Activated CD8-positive, alpha-beta memory T cell treated with anti-CD3 and anti-CD28 coated beads, Interleukin-2, amount 10 ng/mL, durations not matched to agents 7 days and 5 days (primary cell): ENCODE measurements at places on chromosomes 7 and 10. TPM values are rescaled to one million over a fixed set of nuclear protein-coding genes. Genes with fewer than 3 reads are reported as not detected.

KLF14 gene
- not detected for total RNA-seq

- DNase-seq = no peak
Observed at GRCh38 chr10:16192337-16192736, 244.5 kb upstream of the PTER start.

- DNase-seq = no peak
Observed at GRCh38 chr7:103569621-103570305, 123.8 kb upstream of the SLC26A5 start.

ZNF277 gene
- total RNA-seq = 15.8 TPM

GRCh38 chr10:122532601-122533296, 27.8 kb upstream of the DMBT1 start:
- no peak for DNase-seq

GRCh38 chr7:18877874-18878273, 239.6 kb downstream of the TWIST1 start:
- no peak for DNase-seq

- no peak for DNase-seq
Observed at GRCh38 chr10:30821261-30821993, 191.9 kb upstream of the LYZL2 start.

DNA sequence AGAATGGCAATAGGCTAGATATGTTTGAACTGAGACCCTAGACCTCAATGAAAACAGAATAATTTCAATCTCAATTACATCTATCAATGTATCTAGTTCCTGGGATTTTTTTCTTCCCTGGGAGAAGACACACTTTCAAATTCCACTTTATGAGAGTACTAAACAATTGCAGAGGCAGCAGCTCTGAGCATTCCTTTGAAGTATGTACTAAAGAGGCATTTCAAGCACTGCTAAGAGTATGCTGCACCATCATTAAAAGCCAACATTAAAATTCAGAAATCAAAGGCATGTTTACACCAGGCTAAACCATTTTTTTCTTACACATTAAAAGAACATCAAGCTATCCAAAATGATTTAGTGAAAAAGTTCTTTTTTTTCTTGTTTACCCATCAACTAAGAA, 297.9 kb upstream of the CACNA2D1 start:
- DNase-seq = no peak

- DNase-seq = no peak
Observed at GRCh38 chr7:24444666-24445440, 128.4 kb upstream of the PALS2 start.

DNA sequence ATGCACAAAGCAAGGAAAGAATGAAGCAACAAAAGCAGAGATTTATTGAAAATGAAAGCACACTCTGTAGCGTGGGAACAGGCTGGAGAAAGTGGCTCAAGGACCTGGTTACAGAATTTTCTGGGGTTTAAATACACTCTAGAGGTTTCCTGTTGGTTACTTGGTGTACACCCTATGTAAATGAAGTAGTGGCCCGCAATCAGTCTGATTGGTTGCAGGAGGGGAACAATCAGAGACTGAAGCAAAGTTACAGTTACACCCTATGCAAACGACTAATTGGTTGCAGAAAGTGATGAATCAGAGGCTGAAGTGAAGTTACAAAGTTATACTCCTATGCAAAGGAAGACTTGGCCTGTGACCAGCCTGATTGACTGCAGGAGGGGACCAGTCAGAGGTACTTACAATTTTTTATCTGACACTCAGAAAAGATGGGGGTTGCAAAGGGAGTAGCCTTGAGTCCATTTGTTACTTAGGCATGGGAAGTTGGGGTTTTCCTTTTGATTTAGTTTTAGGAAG, 3.6 kb upstream of the MTPN start:
- DNase-seq = peak; percentile 86

GRCh38 chr10:70682920-70683600, 10.8 kb downstream of the ADAMTS14 start:
- DNase-seq = no peak

EGFR gene
- not detected for total RNA-seq

GRCh38 chr10:69835875-69836730, 34.4 kb downstream of the COL13A1 start:
- no peak for DNase-seq

- no peak for DNase-seq
Observed at GRCh38 chr7:30068117-30068516, 39.9 kb downstream of the PLEKHA8 start.

GRCh38 chr7:26326211-26326610, 34.5 kb downstream of the SNX10 start:
- DNase-seq = no peak

DNA sequence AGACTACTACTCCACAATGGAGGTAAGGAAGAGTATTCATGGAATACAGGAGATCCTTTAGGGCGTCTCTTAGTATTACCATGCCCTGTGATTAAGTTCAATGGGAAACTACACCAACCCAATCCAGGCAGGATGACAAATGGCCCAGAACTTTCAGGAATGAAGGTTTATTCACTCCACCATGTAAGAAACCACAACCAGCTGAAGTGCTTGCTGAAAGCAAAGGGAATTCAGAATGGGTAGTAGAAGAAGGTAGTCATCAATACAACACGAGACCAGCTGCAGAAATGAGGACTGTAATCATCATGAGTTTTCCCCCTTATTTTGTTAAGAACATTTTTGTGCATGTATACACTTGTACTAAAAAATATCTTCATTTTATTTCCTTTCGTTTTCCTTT, 76.6 kb downstream of the GPR37 start:
- no peak for DNase-seq

GRCh38 chr7:120431016-120431415, 158.0 kb downstream of the KCND2 start:
- DNase-seq = no peak

- DNase-seq = no peak
Observed at GRCh38 chr10:101896225-101896877, 52.8 kb upstream of the KCNIP2 start.

GRCh38 chr10:77016278-77016815, 621.3 kb downstream of the KCNMA1 start:
- DNase-seq = no peak

DNA sequence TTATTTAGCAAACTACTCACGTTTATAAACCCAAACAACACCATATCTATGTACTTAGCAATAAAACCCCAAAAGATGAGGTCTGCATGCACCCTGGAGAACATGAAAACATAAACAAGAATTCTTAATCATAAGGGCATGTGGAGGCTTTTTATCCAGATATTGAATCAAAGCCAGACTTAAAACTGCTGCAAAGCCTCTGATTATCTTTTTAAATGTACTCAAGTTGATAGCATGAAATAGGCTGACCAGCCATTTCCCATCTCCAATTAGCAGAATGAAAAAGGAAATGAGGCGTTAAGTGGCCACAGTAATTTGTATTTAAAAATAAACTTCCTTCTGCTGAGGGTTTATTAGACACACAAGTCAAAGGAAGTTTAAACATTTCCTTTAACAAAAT, 48.3 kb downstream of the ITIH5 start:
- DNase-seq = no peak

COL13A1 gene
- total RNA-seq = not detected

DNA sequence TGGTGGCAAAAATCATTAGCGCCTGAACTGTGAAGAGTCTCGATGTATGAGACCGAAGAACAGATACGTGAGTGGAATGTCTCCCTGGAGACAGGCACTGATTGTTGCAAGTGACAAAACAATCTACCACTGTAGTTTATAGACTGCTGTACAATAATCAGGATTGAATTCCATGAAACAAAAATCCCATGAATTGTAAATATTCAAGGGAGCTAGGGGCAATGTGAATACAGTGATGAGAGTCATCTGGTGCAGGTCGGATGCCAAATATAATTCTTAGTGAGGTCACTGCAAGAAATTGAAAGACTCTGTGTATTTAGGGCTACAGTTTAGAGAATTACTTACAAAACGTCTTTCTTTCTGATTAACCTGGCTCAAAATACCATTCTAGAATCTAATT, 594.4 kb upstream of the VSTM2A start:
- DNase-seq = no peak

CCL24 gene
- not detected for total RNA-seq

DNA sequence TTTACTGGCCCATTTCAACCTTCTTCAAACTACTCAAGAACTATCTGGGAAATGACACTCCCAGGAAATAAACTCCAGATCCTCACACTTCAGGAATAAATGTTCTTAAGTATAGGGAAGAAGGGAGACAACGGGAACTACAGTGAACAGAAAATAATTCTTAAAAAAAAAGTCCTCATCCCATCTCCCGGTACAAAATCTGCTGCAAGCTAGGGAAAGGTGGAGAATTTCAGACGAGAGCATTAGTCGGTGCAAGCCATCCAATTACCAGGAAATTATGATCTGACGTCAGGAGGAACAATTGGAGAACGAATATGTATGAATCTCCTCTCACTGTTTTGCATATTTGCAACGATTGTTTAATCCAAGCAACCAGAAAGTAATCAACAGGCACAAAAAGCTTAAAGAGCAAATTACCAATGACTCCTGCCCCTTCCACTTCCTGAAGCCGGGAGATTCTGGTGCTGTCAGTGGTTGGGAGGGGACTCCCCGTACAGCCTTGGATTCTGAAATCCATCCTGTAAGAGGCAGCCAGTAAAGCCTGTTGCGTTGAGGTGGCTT, 15.1 kb upstream of the GATA3 start:
- DNase-seq = no peak

DNA sequence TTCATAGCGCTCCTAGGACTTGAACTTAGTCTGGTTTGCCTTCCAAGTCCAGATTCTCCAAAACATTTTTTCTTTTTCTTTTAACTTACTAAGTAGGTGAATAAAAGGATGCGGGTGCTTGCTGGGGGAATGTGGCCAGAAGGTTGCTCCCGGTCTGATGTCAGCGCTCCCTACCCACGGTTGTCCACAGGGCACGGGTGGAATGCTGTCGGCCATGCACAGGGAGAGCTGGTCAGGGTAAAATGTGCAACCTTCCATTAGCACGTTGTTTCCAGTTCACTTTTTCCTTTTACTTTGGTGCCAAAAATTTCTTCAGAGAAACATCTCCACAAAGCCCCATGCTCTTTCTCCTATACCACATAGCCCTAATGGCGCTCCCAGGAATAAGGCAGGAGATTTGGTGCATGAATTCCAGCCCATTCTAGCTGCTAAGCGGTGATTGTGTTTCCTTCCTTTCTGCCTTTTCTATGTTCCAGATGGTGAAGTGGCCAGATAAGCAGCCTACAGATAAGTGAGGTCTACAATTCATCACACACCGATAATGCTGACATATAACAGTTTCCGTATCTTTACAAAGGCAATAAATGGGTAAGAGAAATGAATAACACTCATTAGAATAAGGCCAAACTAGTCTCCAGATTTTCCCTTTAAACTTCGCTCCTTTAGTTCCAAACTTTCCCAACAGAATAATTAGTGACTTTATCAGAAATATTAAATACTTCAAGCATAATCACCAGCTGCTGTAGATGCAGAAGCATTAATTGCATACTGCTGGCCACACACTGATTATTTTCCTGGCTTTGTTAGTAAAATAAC, 138.3 kb upstream of the FGFR2 start:
- DNase-seq = no peak

TRIM50 gene
- not detected for total RNA-seq

ANXA8 gene
- total RNA-seq = 0.23 TPM

- no peak for DNase-seq
Observed at GRCh38 chr7:23545493-23545892, 13.7 kb upstream of the TRA2A start.

FKBP6 gene
- not detected for total RNA-seq

TLX1 gene
- total RNA-seq = not detected

DNA sequence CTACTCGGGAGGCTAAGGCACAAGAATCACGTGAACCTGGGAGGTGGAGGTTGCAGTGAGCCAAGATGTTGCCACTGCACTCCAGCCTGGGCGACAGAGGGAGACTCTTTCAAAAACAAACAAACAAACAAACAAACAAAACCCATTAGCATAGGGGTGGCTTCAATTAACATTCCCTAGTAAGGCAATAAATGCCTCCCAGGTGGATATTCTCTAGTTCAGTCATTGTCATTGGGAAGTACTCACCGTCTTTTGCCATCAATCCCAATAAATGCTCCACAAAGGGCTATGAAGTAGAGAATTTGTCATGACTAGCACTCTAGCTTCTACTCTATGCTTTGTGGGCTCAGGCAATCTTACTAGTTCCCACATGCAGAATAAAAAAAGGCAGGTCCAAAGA, 11.7 kb upstream of the TMEM254 start:
- DNase-seq = no peak

GRCh38 chr7:89029864-89030263, 234.3 kb upstream of the TEX47 start:
- no peak for DNase-seq

SLC39A12 gene
- total RNA-seq = not detected

MYH16 gene
- not detected for total RNA-seq

GRCh38 chr7:104482362-104483037, 154.1 kb downstream of the LHFPL3 start:
- DNase-seq = no peak

NUTM2E gene
- not detected for total RNA-seq

UNC5B gene
- not detected for total RNA-seq

AP4M1 gene
- 9.9 TPM for total RNA-seq

DNA sequence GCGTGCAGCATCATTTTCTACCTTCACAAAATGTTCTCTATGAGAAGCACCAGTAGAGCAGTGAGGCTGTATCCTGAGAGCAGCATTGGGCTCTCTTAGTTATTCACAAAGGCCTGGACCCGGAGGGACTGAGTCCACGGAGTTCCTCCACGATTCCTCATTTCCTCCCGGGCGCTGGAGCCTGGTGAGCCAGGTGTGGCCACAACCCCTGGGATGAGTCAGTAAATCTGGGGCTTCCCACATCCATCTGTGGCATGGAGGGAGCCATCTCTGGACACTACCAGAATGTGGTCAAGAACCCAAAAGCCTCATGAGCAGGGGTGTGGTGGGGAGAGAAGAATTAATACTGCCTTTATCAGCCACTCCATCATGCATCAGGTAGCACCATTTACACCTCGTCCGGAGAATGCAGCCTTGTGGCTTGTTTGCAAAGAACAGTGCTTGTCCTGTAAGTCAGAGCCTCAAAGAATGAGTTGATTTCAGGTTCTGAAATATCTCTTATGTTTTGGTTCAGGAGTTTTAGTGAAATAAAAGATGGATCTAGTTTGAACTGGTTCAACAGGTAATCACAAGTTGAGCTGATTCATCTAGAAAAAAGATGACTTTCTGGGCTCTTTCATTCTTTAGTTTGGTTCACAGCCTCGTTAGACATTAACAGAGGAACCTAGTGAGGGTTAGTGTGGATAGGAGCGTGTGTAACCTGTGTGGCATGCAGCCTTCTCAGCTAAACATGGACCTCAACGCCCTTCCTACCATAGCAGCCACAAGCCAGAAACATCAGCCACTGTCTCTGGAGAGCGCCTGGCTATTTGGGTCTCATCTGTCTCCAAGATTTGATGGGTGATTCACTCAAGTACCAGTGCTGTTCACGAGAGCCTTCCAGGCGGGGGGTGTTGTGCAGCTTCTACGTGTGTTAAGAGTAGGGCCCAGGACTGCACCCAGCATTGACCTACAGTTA, 95.2 kb downstream of the WDR37 start:
- peak; percentile 37 for DNase-seq

STK17A gene
- total RNA-seq = 86.1 TPM

GRCh38 chr7:84123965-84124547, 70.5 kb downstream of the SEMA3A start:
- no peak for DNase-seq

PNLIPRP2 gene
- total RNA-seq = not detected

GRCh38 chr10:133035952-133036351, 51.8 kb upstream of the ADGRA1 start:
- no peak for DNase-seq
